ENCODE measurements at places on chromosomes 11 and 22.
A peak's percentile ranks its signal among the peaks of the same experiment; 100 is the strongest.

DNA sequence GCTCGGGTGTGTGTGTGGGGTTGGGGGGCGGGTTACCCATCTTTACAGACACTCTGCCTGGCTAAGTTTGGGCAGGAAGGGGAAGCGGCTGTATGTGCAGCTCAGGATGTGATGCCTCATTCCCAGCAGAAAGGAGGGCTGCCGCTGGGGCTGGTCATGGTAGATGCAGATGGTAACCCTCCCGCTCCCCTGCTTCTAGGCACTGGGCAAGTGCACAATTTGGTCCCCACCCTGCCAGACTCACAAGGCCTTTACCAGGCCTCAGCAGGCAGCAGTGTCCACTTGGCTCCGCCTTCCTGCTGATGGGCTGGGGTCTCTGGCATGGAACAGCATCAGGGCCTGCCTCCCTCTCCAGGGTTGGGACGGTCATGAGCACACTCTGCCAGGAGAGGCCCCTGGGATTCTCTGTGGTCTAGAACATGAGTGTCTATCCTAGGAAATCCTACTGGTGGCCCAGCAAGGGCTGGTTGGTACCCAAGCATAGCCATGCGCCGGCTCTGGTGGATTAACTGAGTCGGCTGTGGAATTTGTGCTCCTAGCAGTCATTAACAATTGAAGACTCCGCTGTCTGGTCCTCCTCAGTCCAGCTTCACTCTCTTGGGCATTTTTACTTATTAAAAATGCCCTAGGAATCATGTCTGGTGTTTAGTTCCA, 4.2 kb downstream of the LMO1 start:
- DNase-seq = no peak

- DNase-seq = no peak
These were observed 51.2 kb upstream of the ARHGAP20 start for GRCh38 chr11:110763249-110764011.

DNA sequence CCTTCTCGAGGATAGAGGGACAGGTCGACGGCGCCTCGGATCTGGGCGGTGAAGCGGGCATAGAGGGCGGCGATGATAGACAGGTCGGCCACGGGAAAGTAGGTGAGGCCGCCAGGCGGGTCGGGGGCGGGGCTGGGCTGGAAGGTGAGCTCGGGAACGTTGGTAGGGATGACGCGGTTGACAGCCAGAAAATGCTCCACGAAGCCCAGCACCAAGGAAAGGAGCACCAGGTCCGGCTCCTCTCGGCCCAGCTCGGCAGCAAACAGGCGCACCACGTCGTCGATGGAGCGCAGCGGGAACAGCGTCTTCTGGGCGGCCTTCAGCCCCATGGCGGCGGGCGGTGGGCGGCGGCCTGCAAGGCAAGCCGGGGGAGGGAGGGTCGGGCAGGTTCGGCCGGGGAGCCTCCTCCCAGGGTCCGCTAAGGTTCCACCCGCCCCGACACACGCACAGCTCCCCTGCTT, 540 bp downstream of the MEN1 start:
- peak; percentile 36 for DNase-seq

DNA sequence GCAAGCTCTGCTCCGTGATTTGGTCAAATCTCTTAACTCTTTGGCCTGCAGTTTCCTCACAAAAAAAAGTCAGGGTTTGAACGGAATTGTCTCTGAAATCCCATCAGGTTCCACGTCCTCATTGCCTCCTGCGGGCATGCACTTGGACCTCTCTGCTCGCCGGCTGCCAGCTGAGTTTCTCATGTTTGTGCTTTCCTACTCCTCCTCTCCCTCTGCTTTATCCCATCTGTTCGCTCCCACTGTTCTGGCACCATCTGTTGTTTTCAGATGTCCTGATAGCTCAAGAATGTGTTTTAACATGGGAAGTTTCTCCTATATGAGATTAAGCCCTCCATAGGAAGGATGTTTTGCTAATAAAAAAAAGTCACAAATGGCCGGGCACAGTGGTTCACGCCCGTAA, 49.4 kb upstream of the ARHGAP42 start:
- no peak for DNase-seq

DNA sequence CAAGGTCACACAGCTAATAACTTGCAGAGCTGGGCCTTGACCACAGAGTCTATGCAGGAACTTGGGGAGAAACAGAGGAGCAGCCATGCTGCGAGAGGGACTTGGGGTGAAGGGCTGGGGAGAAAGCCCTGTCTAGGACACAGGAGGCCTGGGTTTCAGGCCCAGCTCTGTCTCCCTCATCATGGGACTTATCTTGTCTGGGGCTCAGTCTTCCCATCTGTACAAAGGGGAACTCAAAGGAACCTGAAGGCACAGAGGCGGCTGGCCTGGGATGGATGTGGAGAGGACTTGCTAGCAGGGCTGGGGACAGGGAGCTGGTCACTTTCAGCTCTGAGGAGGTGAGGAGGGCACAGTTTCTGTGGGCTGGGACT, 36.9 kb upstream of the TPBGL start:
- DNase-seq = no peak

DNA sequence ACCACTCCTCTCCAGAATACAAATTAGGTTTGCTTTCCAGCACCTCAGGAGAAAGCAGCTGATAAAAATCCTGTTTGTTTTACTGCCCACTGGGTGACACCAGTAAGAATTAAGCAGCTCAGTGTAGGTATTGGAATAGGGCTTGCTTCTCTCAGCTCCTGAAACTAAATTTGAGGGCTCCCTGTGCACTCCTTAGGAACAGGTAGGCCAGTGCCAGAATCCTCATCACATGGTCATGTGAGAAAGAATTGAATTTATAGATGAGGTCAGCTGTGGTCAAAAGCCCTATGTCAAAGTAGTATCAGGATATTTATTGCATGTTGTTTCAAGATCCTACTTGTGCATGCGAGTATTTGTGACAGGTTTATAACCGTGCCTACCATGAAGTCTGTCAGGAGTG, 1.0 kb downstream of the PRSS23 start:
- no peak for DNase-seq

- DNase-seq = no peak
These were observed 52.0 kb downstream of the CASP12 start for GRCh38 chr11:104846216-104846615.

- DNase-seq = no peak
These were observed 10.4 kb downstream of the GALNT18 start for GRCh38 chr11:11611381-11611780.

All from B cell (primary cell).